ENCODE measurements at places on chromosomes 5 and 9.

- DNase-seq, result no peak
Measured at GRCh38 chr5:41878173-41878572, 7.9 kb upstream of the OXCT1 start.

GRCh38 chr9:88242879-88243278, 104.6 kb upstream of the SPATA31C2 start:
- DNase-seq, result no peak

DNA sequence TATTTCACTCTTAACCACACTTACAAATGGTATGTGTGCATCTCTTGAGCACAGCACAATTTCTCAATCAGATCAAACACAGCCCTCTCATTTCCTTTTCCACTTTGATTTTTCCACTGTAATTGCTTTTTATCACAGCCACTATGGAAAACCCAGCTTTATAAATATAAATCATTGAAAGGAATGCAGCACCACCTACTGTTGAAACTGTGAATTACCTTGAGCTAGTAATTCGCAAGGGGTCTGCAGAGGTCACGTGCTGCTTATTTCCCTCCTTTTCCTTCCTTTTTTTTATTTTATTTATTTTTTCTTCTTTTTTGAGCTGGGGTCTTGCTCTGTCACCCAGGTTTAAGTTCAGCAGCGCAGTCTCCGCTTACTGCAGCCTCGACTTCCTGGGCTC, 76.9 kb downstream of the CDH6 start:
- no peak for DNase-seq

- DNase-seq, result no peak
Measured at GRCh38 chr5:175692996-175693710, 35.3 kb downstream of the HRH2 start.

GRCh38 chr5:127757576-127757975, 54.4 kb downstream of the CCDC192 start:
- DNase-seq, result no peak

- DNase-seq, result no peak
Measured at GRCh38 chr9:129472651-129473102, 148.2 kb downstream of the C9orf50 start.

Data from cortex of kidney (tissue), 1 donor.